Esophagus squamous epithelium (tissue), 5 donors: ENCODE measurements at places on chromosomes 6 and 20.

GRCh38 chr6:126628125-126628524 is 288.2 kb downstream of the CENPW start:
- DNase-seq: no peak

DNA sequence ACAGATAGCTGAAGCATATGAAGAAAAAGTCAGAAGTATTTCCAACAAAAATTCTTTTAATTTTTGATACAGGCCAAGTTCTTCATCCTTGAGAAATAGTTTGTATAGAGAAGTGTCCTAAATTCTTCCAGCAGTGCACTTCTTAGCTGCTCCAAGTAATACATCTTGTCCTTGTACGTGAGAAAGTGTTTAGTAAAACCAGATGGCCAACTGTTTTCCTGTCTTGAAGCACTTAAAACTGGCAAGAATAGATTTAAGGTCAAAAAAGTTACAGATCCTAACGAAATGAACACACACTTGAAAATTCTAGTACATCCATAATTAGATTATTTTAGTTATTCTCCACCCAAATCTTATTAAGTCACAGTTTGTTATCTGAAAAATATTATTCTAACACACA is 52.2 kb upstream of the HSF2 start:
- DNase-seq: no peak

GRCh38 chr6:161091151-161091550 is 99.6 kb downstream of the MAP3K4 start:
- DNase-seq: no peak

DNA sequence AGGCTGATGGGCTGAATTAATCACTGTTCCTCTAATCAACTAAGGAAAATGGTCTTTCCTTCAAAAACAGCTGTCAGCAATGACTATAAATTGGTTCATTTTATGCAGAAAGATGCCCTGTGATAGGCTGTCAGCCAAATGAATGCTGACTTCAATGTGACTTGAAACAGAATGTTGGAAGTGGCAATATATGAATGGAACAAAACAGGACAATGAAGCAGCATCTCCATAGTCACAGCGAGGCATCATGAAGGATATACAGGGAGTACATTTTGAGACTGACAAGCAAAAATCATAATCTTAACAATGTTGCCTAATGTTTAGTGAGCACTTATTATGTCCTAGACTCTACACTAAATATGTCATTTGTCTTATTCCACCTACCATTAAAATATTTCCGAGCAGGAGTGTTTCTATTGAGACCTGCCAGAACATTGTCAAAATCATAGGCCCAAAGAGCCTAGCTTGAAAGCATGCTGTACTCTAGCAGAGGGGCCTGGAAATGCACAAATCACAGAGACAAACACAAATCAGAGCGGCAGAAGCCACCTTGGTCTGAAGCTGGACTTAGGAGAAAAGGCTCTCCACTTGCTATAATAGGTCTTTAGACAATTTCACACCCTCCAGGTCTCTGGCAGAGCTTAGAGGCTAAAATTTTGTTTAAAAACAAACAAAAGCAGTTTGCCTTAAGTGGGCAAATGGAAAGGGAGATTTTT is 63.3 kb downstream of the FAM50B start:
- no peak for DNase-seq

DNA sequence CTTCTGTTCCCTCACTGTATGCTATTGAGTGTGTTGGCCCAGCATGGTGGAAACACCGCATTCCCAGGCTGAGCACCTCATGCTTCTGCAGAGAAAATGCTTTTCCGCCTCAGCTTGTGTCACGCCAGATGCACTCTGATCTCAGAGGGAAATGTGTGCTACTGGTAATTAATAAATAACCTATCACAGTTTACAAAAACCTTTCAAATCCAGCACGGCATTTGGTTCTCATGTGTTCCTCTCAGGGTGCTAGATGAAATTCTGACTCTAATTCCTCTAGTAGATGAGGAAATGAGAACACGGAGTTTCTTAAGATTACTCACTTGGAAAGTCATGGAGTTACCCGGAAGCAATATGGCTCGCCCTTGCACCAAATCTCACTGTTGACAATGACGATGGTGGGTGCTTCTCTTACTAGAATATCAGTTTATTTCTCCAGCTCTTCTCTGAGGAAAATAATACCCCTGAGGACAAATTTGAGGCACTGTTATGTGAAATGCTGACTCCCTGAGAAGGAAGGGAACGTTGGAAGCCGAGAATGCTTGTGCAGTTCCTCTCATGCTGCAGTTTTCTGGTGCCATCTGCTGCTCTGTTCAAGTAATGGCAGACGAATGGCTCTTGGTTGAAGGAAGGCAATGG is 116.6 kb downstream of the RNF144B start:
- no peak for DNase-seq

DNA sequence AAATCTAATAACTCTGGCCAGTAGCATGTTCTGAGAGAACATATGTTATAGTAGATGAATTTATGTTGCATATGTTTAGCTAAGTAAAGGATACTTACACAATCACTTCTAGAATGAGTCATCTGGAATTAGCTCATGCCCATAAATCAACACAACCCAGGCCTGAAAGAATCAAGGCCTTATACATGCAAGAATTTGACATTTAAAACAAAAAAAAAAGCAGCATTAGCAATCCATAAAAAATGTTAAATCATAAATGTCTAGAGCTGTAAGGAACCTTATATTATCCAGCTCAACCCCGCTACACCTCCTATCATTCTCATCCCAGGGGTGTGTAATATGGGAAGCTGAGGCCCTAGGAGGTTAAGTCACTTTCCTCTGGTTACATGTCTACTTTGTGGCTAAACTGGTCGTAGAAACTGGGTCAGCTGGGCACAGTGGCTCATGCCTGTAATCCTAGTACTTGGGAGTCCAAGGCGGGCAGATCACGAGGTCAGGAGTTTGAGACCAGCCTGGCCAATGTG is 105.2 kb upstream of the CARMIL1 start:
- no peak for DNase-seq

DNA sequence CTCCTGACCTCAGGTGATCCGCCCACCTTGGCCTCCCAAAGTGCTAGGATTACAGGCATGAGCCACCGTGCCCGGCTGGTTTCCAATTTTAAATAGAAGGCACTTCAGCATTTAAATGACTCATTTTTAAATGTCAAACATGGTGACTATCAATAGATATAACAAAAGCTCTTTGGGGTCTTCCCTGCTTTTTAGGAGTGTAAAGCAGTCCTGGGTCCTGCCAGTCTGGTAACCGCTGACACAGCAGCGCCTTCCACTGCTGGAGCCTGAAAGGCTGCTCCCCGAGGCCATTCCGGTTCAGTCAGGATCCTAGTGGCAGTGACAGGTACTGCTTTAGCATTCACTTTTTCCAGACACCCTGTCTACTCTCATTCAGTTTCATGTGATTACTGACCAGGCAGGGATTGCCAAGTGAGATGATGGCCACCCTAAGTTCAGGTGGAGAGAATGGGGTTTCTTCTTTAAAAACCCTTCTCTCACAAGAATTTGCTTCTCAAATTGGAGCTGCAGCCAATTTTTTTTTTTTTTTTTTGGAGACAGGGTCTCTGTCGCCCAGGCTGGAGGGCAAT is 5.1 kb downstream of the DIDO1 start:
- DNase-seq: no peak
